ENCODE measurements at places on chromosomes 2 and 18.

DNA sequence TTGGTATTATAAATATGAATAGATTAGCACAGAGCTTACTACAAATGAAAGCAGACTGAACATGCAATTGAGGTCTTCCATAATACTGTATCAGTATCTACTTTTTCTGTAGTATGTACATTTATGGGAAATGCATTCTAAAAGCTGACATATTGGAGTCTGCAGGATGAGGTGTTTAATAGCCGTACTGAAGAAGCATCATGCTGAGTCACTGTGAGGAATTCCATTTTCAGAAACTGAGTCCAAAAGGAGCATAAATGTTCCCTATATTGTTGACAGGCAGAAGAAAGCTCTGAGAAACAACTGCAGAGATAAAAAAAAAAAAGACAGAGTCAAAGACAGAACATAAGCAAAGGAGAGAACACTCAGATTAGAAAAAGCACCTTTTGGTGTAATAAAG lies 366.7 kb upstream of the SPHKAP start:
- DNase-seq = peak; percentile 68

GRCh38 chr18:13377496-13377895 lies 158.9 kb downstream of the LDLRAD4 start:
- DNase-seq = peak; percentile 19

DNA sequence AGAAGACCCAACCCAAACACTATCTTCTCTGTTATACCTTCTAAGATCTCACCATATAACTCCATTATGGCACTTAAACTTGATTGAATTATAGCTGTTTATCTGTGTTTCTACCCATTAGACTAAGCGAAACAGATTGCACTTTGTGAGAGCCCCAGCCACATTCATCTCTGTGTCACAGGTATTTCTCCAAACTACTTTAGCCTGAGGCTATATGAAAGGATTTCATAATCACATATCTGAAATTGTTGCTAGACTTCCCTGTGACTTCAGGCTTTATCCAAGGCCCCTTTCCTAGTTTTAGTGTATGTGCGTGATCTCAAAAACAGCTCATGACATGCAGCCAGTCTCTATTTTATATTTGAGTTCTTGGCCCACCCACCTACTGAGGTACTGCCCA lies 745.0 kb upstream of the ACVR2A start:
- DNase-seq = no peak

DNA sequence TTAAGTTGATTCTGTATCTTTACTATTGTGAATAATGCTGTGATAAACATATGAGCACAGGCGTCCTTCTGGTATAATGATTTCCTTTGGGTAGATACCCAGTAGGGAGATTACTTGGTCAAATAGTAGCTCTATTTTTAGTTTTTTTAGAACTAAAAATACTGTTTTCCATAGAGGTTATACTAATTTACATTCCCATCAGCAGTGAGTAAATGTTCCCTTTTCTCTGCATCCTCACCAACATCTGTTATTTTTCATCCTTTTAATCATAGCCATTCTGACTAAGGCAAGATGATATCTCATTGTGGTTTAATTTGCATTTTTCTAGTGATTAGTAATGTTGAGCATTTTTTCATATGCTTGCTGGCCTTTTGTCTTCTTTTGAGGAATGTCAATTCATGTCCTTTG lies 35.1 kb downstream of the PMS1 start:
- peak; percentile 75 for DNase-seq

GRCh38 chr2:202016579-202017227 lies 17.0 kb upstream of the FZD7 start:
- no peak for DNase-seq

DNA sequence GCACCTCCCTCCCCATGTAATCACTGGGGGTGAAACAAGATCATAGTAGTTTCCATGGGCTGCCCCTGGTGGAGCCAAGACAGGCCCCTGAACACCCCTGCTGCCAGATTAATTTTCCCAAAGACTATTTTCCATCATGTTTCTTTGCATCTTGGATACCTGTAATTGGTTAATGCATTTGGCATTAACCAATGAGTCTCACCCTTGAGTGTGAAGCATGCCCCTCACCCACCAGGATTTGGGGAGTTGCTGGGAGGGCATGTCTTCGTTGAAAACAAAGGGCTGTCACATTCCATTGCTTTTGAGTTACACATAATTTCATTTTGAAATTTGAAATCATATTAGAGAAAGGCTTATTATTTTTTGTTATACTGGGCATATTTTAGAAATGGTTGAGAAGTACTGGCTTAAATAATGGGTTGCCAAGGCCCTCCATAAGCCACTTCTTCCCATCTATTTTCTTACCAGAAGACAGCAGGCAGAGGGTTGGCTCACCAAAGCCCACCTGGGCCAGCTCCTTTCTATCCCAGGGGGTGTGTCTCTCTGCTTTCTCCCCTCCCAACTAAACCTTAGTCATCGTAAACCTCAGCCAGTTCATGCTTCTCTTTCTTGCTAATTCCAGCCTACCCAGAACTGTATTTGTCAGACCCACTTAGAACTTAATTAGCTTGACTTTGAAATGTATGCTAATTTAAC lies 51.8 kb downstream of the ATIC start:
- no peak for DNase-seq

DNA sequence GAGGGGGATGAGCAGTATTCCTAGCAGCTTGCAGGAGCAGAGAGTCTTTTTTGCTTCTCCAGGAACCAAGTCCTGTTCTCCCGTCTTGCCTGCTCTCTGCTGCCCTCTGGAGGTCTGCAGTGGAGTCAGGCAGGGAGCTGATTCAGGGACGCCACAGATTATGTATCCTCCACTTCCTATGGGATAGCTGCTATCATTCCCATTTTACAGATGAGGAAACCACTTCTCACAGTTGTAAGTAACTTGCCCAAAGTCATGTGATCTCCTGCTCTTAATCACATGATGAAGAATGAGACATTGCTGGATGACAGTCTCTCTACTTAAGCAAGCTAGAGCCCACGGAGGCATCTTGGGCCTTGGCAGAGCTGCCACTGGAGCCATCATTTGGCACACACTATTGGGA lies 8.3 kb downstream of the SLC4A5 start:
- DNase-seq = peak; percentile 65

DNA sequence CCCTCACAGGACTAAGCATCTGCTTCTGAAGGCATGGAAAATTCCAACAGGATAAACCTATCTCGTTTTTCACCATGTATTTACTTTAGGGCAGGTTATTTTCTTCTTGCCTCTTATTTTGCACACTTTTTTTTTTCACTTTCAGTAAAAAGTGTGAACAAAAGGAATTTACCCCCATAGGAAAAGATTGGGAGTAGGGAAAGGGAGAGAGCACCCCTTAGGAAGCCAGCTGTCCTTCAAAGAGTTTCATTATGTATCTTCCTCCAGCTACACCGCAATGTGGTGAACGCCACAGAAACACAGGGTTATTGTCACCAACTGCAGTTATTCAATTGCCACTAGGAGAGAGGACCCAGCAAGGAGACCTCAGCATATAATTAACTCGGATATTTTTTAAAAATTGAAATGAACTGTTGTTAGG lies 286.2 kb upstream of the VRK2 start:
- DNase-seq = no peak

DNA sequence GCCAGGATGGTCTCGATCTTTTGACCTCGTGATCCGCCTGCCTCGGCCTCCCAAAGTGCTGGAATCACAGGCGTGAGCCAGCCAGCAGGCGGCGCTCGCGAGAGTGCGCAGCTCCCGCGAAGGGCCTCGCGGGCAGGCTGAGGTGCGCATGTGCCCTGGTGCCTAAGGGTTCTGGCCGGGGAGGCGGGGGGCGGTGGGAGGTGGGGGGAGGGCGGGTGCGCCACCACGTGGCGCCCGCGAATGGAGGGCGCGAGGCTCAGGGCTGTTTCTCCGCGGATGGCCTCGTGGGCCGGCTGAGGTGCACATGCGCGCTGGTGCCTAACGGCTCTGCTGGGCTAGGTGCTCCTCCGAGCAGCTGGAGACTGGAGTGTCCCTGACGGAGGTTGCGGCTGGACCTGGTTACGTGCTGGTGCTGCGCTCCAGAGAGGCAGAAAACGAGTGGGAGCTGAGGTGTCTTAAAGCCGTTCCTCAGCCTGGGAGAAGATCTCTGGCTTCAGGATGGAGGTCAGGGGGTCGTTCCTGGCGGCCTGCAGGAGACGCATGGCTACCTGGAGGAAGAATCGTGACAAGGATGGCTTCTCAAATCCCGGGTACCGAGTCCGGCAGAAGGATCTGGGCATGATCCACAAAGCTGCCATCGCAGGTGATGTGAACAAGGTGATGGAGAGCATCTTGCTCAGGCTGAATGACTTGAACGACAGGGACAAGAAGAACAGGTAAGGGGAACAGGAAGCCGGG lies at the start of gene ANKRD62:
ANKRD62 (plus strand) TSS at position 324 of the 738 bp plus-strand sequence; CDS start at position 499, 175 bp downstream.
- no peak for DNase-seq

DNA sequence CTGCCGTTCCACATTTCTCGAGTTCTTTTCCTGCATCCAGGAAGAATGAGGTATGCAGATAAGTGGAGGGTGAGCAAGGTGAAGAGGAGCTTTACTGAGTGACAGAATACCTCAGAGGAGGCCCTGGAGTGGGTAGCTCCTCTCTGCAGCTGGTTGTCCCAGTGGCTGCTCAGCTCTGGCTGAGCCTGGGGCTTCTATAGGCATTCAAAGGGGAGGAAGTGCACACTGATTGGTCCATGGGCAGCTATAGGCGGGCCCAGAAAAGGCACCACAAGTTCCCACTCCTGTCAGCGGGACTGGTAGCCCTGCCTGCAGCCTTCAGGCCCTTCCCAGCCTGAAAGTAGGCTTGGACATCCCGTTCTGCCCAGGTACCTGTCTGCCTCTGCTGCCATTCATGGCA lies 94.7 kb downstream of the DOK6 start:
- no peak for DNase-seq

- no peak for DNase-seq
Observed at GRCh38 chr2:12041236-12041635, 294.8 kb downstream of the LPIN1 start.

DNA sequence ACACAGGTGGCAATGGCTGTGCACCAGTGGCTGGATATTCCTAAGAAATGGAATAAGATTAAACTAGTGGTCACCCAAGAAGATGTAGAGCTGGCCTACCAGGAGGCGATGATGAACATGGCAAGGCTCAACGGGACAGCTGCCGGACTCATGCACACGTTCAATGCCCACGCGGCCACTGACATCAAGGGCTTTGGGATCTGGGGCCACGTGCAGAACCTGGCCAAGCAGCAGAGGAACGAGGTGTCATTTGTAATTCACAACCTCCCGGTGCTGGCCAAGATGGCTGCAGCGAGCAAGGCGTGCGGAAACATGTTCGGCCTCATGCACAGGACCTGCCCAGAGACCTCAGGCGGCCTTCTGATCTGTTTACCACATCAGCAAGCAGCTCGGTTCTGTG lies 190.8 kb downstream of the FTCDNL1 start:
- DNase-seq = no peak

DNA sequence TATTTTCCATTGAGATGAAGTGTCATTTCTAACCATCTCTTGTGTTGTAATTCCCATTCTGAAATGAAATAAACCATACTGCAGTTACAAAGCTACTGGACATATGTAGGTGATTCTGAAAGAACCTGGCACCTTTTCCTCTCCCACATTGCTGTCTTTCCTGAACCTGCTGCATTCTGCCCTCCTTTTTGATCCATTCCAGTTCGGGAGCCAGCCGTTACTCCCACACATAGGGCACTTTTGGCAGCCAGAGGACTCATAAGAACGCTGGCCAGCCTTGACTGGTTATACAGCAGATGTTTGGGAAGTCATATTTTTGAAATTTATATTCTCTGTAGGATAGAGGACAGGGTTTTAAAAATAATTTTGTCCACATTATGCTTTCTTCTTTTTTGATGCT lies 369.8 kb upstream of the CDH7 start:
- no peak for DNase-seq

GRCh38 chr2:174365571-174365970 lies 30.0 kb upstream of the SCRN3 start:
- no peak for DNase-seq

DNA sequence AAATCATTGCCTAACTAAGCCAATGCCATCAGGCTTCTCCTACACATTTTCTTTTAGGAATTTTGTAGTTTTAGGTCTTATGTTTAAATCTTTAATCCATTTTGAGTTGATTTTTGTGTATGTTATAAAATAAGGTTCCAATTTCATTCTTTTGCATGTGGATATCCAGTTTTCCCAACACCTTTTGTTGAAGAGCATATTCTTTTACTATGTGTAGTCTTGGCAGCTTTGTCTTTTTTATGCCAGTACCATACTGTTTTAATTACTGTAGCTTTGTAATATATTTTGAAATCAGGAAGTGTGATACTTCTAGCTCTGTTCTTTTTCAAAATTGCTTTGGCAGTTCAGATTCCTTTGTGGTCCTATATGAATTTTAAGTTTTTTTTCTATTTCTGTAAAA lies 11.0 kb downstream of the FASTKD2 start:
- DNase-seq = no peak

GRCh38 chr2:19895535-19895934 lies 6.2 kb downstream of the TTC32 start:
- no peak for DNase-seq

GRCh38 chr2:223929571-223930102 lies 15.5 kb downstream of the WDFY1 start:
- DNase-seq = no peak

DNA sequence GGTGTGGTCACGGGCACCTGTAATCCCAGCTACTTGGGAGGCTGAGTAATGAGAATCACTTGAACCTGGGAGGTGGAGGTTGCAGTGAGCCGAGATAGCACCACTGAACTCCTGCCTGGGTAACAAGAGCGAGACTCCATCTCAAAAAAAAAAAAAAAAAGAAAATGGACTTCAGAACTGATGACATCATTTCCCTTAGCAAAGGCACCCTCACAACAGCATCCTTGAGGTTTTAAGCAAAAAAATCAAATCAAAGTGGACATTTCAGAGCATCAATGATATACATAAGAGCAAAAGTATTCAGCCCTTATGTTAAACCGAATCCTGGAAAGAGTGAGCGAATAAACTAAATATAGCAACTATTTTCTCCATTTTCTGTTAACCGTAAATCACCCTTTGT lies 45.3 kb downstream of the EPB41L3 start:
- no peak for DNase-seq
